ENCODE measurements at places on chromosomes 7 and 10. TPM values are rescaled to one million over a fixed set of nuclear protein-coding genes. Genes with fewer than 3 reads are reported as not detected.

DNA sequence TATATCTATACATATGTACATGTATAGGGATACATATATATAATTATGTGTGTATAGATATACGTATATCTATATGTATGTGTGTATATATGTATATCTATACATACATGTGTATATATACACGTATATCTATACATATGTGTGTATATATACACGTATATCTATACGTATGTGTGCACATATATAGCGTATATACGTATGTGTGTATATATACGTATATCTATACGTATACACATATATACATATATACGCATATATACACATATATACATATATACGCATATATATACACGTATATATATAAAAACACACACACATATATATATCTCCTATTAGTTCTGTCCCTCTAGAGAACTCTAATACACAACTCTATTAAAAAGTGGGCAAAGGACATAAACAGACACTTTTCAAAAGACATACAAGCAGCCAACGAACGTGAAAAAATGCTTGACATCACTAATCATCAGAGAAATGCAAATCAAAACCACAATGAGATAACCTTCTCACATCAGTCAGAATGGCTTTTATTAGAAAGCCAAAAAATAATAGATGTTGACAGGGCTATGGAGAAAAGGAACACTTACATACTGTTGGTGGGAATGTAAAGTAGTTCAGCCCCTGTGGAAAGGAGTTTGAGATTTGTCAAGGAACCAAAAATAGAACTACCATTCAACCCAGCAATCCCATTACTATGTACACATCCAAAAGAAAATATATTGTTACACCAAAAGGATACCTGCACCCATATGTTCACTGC lies 22.0 kb upstream of the TMEM120A start:
- DNase-seq = no peak

GRCh38 chr10:130257897-130258296 lies 121.7 kb downstream of the GLRX3 start:
- DNase-seq = no peak

The GNAT3 gene
- total RNA-seq = not detected

The AGR2 gene
- not detected for total RNA-seq

- no peak for DNase-seq
These were observed 13.9 kb downstream of the PCLO start for GRCh38 chr7:83148776-83149175.

Measured in activated naive CD8-positive, alpha-beta T cell treated with anti-CD3 and anti-CD28 coated beads, Interleukin-2, amount 10 ng/mL, durations not matched to agents 7 days and 5 days (primary cell).